CD4-positive, alpha-beta T cell treated with Interleukin-15 for 4 hours (primary cell): ENCODE measurements at places on chromosomes 1 and 21.

DNA sequence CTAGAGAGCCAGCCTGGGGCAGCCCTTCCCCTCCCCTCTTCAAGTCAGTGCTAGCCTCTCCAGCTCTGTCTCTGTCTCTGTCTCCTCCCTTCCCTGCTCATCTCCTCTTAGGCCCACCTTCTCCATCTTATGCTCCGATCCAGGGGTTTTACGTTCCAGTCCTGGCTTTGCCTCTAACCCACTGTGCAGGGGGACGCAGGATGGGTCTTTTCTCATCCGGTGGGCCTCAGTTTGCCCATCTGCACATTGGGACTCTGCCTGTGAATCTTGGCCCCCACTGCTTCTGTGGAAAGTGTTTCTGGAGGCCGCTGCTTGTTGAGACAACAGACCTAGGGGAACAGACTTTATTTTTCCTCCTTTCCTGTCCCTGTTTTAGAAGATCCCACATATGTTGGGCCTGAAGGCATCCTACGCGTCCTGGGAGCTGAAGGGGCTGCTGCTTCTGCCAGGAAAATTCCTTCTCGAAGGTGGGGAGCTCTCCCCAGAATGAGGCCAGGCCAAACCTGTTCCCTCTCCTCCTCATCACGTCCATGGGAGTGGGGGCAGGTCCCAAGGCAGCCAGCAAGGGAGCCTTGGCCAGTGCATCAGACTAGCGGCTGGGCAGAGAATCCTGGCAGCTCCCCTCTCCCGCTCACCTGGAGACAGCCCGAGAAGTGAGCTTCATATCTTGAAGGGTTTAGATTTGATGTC, 99.5 kb upstream of the CSF3R start:
- no peak for DNase-seq

- DNase-seq = no peak
Measured at GRCh38 chr1:89175601-89176256, at the start of gene GBP7. Gene GBP7, minus strand, starts transcription at chr1:89176003. Its CDS starts 4,068 bp downstream, at chr1:89171935.

DNA sequence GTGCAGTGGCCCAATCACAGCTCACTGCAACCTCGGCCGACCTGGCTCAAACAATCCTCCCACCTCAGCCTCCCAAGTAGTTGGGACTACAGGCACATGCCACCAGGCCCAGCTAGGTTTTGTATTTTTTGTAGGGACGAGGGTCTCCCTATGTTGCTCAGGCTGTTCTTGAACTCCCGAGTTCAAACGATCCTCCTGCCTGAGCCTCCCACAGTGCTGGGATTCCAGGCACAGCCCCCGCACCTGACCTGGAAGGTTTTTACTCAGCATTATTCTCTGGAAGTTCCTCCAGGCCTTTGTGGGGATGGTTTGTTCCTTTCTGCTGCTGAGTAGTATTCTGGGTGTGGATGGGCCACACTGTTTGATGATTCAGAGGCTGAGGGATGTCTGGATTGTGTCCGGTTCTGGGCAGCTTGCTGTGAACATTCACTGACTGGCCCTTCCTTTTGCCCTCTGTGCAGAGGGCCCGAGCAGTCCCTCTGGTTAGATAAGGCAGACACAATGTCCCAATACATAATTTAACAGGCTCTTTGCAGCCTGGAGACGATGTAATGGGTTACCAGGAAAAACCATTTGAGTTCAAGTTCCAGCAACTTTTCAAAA, 6.0 kb upstream of the TRAPPC10 start:
- no peak for DNase-seq

GRCh38 chr1:17494114-17494729, 45.3 kb upstream of the ARHGEF10L start:
- DNase-seq = peak; percentile 46

- DNase-seq = no peak
Measured at GRCh38 chr1:94246692-94247137, 9.3 kb upstream of the ARHGAP29 start.

GRCh38 chr1:212119397-212119837, 83.9 kb downstream of the DTL start:
- DNase-seq = no peak

DNA sequence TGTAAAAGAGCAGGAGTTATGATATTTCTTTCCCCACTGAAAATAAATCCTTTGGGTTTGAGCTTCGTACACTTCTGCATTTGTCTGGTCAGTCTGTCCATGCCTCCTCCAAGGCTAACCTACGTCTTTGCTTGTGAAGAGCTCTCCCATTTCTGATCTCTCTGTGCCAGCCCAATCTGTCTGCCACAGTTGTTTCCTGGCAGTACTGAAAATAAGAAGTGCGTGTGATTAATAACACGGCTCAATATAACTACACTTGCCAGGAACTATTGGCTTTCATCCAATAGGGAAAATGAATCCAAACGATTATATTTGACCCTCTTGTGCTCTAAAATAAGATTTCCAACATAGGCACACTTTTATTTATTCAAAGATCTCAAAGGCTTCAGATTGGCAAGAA, 19.2 kb upstream of the COL24A1 start:
- no peak for DNase-seq

GRCh38 chr1:160916666-160917065, 31.7 kb upstream of the ITLN1 start:
- no peak for DNase-seq
